Midbrain (tissue), 1 donor: ENCODE measurements at places on chromosomes 5 and 9.

- DNase-seq, result no peak
Measured at GRCh38 chr5:92761585-92761984, 819.4 kb downstream of the NR2F1-AS1 start.

DNA sequence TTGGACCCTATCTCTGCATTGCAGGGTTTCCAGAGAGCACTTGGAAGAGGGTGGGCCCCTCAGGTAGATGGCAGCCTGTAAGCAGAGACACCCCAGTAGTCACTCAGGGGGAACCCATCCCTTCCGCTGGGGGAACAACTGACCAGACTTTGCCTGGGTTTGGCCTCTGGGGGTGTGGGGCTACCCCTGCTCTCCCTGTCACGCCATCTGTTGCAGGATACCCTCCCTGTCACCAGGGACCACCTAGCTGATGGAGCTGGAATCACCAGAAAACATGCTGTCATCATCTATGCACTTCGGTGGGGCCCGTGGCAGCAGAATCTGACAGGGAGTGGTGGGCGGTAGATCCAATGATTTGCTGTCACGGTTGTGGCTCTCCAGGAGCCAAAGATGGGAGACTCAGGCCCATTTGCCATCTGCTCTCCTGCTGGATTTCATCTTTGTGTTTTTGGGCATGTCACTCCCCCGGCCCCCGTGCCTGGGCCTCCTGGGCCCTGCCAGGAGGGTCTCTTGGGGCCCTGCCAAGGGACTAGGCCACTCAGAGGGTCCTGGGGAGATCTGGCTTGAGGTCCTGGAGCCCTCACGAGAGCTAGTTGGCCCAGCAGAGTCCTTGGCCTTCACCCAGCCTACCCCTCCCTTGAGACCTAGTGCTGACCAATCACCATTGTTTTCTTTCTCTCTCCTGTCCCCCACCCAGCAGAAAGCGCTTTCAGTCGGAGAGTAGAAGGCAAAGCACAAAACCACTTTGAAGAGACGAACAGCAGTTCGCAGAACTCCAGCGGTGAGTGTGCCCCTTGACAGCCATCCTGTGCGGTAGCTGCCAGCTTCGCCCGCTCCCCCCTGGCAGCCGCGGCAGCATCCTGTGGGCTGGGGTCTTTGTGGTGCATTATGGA lies 45.9 kb downstream of the AMBP start:
- no peak for DNase-seq

GRCh38 chr9:21803649-21804048 lies 1.2 kb downstream of the MTAP start:
- DNase-seq, result no peak

- DNase-seq, result no peak
Measured at GRCh38 chr5:116371935-116372334, 202.7 kb downstream of the SEMA6A start.

- DNase-seq, result no peak
Measured at GRCh38 chr9:117523531-117524153, 108.8 kb upstream of the ASTN2 start.

GRCh38 chr9:34573599-34574325 lies 15.8 kb downstream of the CNTFR start:
- no peak for DNase-seq

DNA sequence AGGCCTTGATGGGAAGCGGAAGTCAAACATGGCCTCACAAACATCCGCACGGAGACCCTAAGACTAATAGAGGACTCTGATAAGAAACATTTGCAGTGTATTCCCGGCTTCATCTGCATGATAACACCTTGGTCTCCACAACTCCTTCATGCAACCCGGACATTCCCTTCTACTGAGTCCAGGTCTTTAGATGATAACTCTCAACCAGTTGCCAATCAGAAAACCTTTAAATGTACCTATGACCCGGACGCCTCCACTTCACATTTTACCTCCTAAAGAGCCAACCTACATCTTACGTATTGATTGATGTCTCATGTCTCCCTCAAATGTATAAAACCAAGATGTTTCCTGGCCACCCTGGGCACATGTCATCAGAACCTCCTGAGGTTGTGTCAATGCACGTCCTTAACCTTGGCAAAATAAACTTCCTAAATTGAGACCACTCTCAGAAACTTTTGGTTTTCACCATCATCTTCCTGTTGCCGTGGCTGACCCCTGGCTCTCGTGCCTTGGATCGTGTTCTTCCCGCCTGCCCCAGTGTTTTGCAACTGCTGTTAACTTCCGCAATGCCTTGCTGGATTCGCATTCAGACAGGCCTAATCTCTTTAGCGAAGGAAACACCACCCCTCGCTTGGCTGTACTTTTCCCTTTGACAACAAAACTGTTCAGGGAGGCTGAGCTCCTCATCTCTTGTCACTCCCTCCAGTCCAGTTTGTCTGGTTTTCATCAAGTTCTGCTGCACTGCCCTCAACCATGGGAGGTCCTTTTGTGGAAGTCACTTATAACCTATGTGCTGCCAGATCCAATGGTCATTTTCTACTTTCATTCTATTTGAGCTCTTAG lies 1.1 kb upstream of the DAP start:
- no peak for DNase-seq

DNA sequence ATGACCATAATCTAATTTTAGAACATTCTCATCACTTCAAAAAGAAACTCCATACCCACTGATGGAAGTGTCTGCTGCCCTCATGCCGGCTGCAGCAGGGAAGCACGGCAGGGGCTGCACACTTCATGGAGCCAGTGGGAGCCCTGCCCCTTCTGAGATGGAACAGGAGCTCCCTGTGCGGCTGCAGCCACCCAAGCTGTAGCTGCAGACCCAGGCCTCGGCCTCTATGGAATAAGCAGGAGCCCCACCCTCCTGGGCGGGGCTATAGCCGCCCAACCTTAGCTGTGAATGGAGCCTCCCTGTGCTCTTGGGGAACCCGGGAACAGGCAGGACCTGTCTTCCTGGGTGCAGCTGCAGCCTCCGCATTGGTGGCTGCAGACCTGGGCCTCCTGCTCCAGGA lies 128.5 kb downstream of the NUDT12 start:
- no peak for DNase-seq

- no peak for DNase-seq
Measured at GRCh38 chr5:7592910-7593309, 197.0 kb downstream of the ADCY2 start.
